HT1080 (cell line): ENCODE measurements at places on chromosomes 1 and 21.

GRCh38 chr1:204410688-204411450 is 748 bp downstream of the PPP1R15B start:
- DNase-seq = no peak

GRCh38 chr1:15946571-15947381 is 29.1 kb downstream of the ZBTB17 start:
- DNase-seq = no peak

GRCh38 chr1:213110349-213111300 is 59.6 kb downstream of the RPS6KC1 start:
- no peak for DNase-seq

DNA sequence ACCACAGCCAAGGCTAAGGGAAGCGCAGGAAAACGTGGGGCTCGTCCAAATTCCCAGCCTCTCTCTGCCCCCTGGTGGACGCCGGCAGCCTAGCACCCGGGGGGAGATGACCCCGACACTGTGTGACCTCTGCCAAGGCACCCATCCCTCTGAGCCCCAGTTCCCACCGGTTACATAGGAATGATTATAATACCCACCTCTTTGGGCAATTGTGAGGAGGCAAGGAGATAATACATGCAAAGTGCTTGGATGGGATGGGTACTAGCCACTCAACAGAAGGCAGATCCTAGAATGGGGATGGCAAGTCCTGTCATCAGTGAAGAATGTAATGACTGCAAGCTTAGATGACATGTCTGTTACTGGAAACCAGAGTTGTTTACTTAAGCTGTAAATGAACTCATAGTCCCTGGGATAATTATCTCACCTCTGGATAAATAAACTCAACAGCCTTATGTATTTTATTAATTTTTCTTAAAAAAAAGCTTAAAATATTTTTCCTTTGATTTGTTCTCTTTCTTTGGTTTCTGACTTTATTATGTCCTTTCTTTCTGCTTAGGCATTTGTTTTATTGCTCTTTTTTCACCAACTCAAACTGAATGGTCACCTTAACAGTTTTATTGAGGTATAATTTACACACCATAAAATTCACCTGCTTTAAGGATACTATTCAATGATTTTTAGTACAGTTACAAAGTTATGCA is 11.3 kb upstream of the BMP8B start:
- peak; percentile 84 for DNase-seq

- DNase-seq = no peak
These were observed 42.8 kb downstream of the GFI1 start for GRCh38 chr1:92443893-92444292.

- no peak for DNase-seq
These were observed 16.3 kb downstream of the C1orf167 start for GRCh38 chr1:11778336-11778735.

DNA sequence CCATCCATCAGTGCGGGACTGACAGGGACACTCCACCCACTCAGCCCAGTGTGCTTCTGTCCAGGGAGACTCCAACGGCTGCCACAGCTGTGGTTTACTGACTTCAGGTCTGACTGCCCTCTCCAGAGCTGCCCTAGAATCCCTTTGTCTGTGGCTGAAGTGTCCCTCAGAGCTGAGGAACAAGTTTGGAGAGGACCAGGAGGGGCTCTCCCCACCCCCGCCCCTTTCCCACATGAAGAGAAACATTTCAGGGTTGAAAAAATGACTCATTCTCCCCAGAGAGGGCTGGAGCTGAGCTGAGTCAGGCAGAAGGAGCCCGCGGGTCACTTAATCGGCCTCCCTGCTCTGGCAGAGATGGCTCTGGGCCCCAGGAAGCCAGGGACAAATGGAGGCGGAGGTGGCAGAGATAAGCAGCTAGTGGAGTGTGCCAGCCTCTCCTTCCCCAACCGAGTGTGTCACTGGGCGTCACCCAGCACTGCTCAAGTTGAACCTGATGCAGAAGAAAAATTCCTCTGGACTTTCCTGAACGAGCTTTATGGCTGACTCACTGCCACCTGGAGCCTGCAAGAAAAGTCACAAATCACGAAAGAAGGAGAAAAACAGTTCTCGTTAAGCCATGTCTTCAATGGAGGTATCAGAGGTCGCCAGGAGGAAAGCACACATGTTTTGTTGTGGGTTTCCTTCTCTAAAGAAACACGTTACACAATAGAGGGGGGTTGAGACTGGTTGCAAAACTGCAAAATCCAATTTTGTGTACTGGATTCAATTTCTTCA is 34.3 kb upstream of the ECE1 start:
- DNase-seq = peak; percentile 96

- no peak for DNase-seq
These were observed 106.4 kb downstream of the TBX15 start for GRCh38 chr1:118881751-118882150.

DNA sequence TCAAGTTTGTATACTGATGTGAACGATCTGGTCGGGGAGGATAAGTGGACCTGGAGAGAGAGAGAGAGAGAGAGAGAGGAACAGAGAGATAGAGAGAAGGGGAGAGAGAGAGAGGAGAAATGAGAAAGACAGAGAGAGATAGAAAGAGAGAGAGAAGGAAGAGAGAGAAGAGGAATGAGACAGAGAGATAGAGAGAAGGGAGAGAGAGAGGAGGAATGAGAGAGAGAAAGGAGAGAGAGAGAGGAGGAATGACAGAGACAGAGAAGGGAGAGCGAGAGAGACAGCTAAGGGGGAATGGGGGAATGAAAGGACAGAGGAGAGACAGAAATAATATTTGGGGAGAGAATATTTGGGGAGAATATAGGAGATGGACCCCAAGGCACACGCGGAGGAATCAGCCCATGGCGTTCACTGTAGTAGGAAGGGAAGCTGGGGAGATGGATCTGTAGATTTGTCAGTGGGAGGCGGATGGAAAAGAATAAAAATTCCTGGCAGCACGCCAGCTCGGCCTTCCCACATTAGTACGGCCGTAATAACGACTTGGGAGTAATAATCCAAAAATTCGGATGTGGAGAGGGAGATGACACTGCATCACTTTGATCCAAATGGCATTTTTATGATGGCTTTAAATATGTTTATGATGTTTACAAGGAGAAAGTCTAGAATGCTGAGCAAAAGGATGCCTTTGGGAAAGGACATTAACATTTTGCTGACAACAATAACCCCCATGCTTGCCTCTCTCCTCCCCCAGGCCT is 159.8 kb upstream of the KCNJ6 start:
- no peak for DNase-seq

DNA sequence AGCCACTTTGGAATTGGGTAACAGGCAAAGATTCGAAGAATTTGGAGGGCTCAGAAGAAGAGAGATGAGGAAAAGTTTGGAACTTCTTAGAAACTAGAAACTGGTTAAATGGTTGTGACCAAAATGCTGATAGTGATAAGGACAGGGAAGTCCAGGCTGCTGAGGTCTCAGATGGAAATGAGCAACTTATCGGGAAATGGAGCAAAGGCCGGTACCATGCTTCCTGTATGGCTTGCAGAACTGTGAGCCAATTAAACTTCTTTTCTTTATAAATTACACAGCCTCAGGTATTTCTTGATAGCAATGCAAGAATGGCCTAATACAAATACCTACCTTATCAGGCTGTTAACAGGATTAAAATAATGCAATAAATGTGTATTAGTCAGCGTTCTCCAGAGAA is 9.4 kb upstream of the TLR5 start:
- DNase-seq = no peak

DNA sequence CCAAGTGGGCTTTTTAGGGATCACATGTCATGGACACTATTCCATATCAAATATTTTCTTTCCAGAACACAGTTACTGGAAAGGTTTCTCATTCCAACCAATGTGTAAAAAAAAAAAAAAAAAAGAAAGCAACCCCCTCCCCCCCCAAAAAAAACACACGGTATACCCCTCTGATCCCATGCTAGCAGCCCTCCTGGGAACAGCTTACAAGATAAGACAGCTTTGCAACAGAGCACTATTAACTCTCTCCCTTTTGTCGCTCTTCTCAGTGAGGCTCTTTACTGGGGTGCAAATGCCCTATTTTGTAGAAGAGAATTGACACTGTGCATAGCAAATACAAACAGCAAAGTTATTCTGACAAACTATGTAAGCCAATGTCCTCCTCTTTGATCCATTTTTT is 161.2 kb downstream of the NTMT2 start:
- DNase-seq = no peak

GRCh38 chr1:151130987-151131586 is 15.3 kb downstream of the SEMA6C start:
- no peak for DNase-seq

DNA sequence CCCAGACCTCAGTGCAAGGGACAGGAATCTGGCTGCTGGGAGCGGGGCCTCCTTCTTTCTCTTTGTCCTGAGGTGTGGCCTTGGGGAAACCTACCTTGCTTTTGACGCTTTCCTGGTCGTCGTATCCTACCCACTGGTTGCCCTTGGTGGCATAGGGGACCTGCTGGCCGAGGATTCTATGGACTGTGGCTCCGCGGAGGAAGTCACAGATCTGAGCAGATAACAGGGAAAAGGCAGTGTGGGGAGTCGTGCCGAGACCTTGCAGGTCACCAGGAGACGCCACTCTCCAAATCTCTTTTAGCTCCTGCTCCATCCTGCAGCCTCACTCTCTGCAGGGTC is 4.0 kb upstream of the MYBPH start:
- DNase-seq = no peak

DNA sequence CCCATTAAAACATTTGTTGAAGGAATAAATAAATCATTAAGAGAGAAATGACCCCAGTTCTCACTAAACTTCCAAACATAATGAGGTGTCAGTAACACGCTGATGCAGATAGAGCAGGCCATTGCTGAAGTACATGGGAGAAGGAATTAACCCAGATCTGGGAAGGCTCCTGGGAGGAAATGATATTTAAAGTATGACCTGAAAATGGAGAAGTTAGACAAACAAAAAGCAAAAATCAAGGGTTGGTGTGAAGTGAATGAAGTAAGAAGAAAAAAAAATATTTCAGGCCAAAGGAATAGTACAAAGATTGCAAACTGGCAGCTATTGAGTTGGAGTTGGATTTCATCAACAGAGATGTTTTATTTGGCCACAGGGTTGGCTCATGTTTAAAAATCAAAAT is 71.4 kb downstream of the RGS2 start:
- DNase-seq = no peak

GRCh38 chr1:156458181-156458503 is 42.4 kb downstream of the MEF2D start:
- peak; percentile 46 for DNase-seq

DNA sequence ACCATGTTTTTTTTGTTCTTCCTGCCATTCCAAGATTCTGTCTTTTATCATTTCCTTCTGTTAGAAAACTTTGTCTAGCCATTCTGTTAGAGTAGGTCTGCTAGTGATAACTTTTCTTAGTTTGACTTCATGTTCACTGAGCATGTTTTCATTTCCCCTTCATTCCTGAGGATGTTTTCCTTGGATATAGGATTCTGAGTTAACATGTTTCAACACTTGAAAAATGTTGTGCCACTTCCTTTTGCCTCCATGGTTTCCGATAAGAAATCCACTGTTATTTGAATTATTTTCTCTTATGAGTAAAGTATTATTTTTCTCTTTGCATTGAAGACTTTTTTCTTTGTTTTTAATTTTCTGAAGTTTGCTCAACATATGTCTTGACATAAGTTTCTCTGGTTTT is 66.7 kb downstream of the ATP1A1 start:
- no peak for DNase-seq

- peak; percentile 82 for DNase-seq
These were observed 115.7 kb downstream of the SLC30A10 start for GRCh38 chr1:219812491-219813203.

DNA sequence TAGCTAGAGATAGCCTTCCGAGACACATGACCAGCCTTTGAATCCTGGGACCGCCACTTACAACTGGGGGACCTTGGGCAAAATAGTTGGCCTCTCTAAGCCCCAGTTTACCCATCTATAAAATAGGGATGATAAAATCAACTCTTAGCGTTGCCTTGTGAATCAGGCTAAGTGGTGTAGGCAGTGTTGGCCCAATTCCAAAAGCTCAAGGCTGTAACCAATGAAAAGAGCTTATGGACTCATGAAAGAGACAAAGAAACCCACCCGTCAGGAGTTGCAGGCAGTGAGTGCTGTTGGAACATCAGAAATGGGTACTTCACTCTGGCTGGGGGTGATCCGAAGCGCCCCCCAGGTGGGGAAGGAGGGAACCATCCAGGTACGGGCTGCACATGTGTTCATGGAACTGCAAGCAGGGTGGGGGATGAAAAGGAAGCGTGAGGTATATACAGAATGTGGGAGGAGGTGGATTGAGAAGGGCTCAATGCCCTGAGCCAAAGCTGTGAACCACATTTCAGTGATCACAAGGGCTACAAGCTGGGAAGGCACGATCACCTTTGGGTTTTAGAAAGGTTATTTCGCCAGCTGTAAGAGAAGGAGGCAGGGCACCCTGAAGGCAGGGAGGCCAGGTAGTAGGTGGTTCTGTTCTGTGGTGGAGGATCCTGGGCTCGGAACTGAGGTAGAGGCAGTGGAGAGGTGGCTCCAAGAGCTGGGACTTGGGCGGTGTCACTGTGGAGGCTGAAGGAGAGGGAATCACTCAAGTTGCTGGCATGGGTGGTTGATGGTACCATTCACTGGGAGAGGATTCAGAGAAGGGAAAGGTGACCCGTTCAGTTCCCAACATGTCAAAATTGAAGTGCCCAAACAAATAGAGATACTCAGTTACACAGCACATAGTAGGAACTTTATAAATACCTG is 11.4 kb upstream of the KIAA1614 start:
- DNase-seq = no peak
